ENCODE measurements at places on chromosomes 4 and X.
A peak's percentile ranks its signal among the peaks of the same experiment; 100 is the strongest.

GRCh38 chr4:7812231-7812857 is 127.3 kb downstream of the AFAP1 start:
- no peak for DNase-seq

- DNase-seq = no peak
Observed at GRCh38 chr4:54225598-54226403, 3.3 kb upstream of the PDGFRA start.

- peak; percentile 1 for DNase-seq
Observed at GRCh38 chr4:107825072-107825824, 516 bp downstream of the SGMS2 start.

DNA sequence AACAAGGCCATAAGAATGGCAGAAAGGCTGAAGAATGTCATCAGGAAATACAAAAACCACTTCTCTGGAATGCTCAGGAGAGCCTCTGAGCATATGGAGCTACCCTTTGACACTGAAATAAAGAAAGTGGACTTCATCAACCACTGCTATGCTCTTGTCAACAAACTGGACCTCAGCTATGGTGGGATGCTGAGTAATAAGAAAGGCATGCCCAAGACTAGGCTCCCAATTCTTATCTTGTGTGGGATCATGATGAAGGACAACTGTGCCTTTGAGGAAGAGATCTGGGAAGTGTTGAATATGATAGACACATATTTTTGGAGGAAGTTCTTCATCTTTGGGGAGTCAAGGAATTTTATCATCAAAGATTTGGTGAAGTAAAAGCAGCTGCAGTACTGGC is 86.9 kb upstream of the MAGEB16 start:
- no peak for DNase-seq

- DNase-seq = no peak
Observed at GRCh38 chr4:61149278-61149677, 50.8 kb upstream of the ADGRL3 start.

GRCh38 chr4:126701756-126702155 is 931.0 kb upstream of the INTU start:
- DNase-seq = no peak

Measured in activated T-cell treated with anti-CD3 and anti-CD28 coated beads for 48 hours (primary cell).